ENCODE measurements at places on chromosomes 7 and 10.

DNA sequence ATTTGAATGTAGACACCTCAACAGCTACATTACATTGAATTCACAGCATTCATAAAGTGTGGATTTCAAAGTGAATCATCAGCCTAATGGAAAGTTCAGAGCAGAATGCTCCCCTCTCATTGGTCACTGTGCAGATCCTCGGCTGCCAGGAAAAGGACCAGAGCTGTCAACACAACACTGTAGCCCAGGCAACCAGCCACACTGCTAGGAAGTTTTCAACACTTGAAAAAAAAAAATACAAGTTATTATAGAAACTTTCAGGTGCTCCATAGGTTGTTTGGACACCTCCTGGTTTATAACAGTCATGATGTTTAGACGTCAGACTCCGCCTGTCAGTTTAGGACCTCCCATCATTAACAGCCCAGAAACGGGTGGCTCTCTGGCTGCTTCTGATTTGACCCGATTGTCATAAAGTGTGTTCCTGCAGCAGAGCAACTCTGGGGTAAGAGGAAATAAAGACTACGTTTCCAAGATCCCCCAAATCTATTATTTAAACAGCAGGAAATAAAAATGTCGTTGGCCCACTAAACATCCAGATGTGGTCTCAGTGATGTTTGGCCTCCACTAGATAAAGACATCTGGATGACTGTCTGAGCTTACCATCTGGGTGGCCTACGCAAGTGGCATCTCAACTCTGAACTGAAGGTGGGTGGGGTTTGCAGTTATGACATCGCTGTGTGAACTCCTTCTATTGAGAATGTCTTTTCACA, 117.4 kb downstream of the CABCOCO1 start:
- DNase-seq: peak; percentile 22

DNA sequence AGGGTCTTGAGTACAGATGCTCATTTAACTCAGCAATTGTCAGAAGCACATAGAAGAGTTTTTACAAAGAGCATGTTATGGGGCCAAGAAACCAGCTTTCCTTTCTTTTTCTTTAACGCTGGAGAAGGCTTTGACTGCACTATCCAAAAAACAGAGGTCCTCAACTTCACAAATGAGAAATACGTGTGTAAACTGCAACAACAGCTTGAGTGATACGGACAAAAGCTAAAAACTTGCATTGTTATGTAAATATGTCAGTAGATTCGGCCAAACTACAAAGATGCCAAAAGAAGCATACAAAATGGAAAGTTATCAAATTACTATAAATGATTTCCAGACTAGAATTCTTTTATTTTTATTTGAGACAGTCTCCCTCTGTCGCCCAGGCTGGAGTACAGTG, 62.4 kb upstream of the C10orf90 start:
- no peak for DNase-seq

DNA sequence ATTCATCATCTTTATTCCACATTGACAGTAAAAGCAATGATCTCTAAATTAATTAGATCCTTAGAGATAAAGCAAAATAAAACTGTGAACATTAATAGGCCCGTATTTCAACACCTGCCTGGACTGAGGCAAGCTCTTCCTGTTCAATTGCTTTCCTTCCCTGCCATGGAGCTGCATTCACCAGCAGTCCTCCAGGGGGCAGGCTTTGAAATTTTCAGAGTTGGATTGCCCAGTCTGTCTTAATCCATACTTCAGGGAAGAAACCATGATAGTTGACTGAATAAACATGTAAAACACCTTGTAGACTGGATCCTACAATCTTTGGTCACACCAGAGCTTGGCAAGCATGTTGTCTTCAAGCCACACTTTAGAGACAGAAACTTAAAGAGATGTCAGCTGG, 936.6 kb downstream of the NRG3 start:
- no peak for DNase-seq

- DNase-seq: no peak
These were observed 128.1 kb upstream of the NANOS1 start for GRCh38 chr10:118901380-118901779.

DNA sequence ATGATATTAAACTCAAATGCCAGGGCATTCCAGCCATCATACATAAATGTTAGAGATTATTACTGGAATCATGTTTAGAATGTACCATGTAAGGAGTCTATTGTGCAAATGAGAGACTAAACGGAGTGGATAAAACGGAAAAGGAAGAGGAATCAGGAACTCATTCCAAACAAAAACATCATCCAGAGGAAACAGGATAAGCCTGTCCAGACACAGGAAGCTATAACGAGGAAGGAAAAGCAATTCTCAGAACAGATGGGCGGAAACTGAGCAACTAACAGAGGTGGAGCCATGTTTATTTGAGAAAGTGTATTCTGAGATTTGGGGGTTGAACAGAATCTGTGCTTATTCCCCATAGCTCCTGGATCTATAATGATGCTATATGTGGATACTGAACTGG, 52.3 kb upstream of the TRIM24 start:
- DNase-seq: no peak

DNA sequence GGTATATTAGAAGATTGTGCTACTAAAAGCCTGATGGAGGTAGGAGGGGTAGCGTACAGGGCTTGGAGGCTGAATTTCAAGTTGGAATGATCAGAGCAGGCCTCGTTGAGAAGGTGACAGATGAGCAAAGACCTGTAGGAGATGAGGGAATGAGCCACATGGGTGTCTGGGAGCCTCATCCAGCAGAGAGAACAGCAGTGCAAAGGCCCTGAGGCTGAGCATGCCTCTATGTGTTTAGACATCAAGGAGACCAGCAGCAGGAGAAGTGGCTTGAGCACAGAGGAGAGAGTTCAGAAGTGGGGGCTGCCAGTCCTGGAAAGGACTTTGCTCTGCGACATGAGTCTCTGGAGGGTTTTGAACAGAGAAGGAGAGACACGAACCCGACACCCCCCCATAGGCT, 111.7 kb downstream of the TMEM130 start:
- no peak for DNase-seq

DNA sequence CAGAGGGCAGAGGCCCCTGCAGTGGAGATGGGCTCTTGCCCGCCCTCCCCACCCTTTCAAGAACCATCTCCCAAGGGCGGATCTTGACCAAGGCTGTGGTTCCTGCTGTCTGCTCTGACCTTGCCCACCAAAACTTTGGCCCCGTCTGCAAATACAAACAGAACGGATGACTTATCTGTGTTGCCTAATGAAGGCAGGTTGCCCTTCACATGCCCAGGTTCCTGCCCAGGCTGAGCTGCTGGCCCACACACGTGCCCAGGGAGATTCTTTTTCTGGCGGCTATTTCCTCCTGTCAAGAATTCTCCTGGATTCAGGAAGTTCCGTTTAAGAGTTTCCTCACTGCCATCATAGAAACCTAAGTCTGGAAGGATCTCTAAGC, 78.3 kb downstream of the PROSER2 start:
- no peak for DNase-seq
